Neural crest cell (in vitro differentiated cells): ENCODE measurements at places on chromosomes 2 and 18. TPM values are rescaled to one million over a fixed set of nuclear protein-coding genes. Genes with fewer than 3 reads are reported as not detected.

MATN3 gene
- 1.3 and 1.9 TPM in 2 replicates for total RNA-seq

APCDD1 gene
- 49.8 and 51.9 TPM in 2 replicates for total RNA-seq

SERPINB10 gene
- not detected in 2 replicates for total RNA-seq

SCTR gene
- not detected in 2 replicates for total RNA-seq

TXNDC2 gene
- not detected in 2 replicates for total RNA-seq
